ENCODE measurements at places on chromosomes 5 and 9.

GRCh38 chr5:177472460-177473442, 683 bp downstream of the DBN1 start:
- no peak for DNase-seq

GRCh38 chr5:104977529-104977928, 1414.9 kb upstream of the NUDT12 start:
- DNase-seq = no peak

DNA sequence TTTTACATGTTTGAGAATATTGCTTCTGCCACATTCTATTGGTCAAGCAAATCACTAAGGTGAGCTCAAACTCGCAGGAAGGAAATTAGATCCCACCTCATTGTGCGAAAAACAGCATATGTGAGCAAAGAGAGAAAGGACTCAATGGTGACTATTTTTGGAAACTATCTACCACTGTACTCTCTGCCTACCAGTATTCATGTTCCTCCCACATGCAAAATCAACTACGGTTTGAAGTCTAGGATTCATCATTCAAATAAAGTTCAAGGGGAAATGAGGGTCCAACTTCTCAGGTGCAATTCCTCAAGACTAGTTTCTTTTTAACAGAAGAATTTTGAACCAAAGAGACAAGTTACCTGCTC, 60.6 kb downstream of the FAM174A start:
- no peak for DNase-seq

- no peak for DNase-seq
Observed at GRCh38 chr9:88049677-88050307, 75.5 kb upstream of the CDK20 start.

GRCh38 chr9:16155878-16156277, 603.0 kb downstream of the CCDC171 start:
- DNase-seq = no peak

GRCh38 chr5:150642567-150642927, 2.1 kb downstream of the SYNPO start:
- no peak for DNase-seq

DNA sequence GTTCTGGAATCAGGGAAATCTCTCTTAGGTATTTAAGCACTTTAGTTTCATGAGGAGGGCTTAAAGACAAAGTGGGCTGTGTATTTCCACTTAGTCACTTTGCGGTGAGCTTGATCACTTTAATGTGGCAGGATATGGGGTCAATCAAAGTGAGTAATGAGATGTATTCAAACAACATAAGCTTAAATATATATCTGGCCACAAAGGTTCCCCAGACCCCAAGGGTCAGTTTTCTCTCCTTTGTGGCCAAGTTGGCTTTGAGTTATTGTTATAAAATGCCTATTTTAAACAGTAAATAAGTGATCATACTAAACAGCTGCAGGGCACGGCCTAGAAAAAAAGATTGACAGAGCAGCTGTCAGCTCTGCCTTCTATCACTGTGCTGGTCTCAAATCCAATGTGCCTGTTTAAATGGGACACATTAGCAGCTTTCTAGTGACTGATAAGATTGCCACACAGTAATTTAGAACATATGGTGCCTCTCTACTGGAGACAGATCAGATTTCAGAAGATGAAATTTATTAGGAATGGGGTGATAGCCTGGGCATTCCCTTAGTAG, 363.9 kb downstream of the AGTPBP1 start:
- no peak for DNase-seq

All from stimulated activated CD4-positive, alpha-beta T cell treated with anti-CD3 and anti-CD28 coated beads, Interleukin-4, amount 100 ng/mL, for 48 hours (primary cell).